DMS79 (cell line): ENCODE measurements at places on chromosomes 3 and 15.
A peak's percentile ranks its signal among the peaks of the same experiment; 100 is the strongest.

- no peak for DNase-seq
Measured at GRCh38 chr3:64561325-64561843, 126.4 kb downstream of the ADAMTS9 start.

GRCh38 chr3:3082234-3082924 lies 27.8 kb downstream of the IL5RA start:
- DNase-seq = no peak

DNA sequence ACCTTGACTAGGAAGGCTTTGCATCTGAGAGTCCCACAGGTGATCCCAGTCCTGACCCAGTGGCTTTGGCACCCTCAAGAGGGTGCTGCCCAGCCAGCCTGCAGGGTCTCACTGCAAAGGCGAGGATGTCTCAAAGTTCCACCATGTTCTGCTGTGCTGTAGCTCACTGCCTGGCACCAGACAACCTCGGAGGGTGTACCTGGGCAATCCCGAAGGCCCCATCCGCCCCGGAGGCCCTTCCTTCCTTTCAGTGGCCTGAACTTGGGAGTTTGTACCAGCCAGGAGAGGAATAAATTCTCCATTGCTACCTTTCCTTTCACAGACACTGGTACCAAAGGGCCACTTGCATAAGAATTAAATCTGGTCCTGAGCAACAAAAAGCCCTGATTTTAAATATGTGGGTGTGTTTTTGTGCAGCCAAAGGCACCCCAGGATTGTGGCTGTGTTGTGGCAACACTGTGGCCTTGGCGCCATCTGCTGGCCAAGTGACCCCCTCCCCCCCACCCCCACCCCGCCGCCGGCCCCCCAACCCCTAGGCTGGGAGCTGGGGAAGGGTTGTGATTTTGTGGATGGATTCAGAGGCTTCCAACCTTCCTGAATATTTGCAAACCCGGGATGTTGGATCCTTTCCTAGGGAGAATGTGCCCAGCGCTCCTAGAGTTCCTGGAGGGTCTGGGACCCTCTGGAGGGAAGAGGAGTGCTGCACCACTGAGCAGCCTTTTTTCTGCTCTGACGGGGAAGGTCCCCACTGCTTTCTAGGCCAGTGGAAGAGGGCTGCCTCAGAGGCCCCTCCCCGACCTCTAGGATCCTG lies 9.7 kb upstream of the PTPN23 start:
- DNase-seq = no peak

GRCh38 chr3:9884555-9885165 lies 4.6 kb upstream of the CIDEC start:
- DNase-seq = no peak

- DNase-seq = no peak
Measured at GRCh38 chr15:60585743-60586708, 107.1 kb upstream of the ICE2 start.

- DNase-seq = no peak
Measured at GRCh38 chr3:112629425-112629824, 11.5 kb downstream of the CCDC80 start.

DNA sequence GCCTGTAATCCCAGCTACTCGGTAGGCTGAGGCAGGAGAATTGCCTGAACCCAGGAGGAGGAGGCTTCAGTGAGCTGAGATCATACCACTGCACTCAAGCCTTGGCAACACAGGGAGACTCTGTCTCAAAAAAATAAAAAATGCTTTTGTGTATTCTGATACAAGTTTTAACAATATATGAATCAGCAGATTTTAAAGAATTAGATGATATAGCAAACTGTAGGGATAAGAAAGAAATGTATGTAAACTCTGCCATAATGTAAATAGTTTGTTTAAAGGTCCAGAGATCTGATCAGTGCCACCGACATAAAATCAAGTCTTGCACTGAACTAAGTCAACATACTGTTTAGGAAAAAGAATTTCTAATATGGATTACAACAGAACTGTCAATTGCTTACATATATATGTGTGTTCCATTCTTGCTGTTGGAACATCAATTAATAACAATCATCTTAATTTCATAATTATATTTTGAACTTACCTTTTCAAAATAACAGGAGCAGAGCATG lies 208.3 kb downstream of the NEK10 start:
- no peak for DNase-seq

GRCh38 chr15:74816624-74817369 lies 4.2 kb downstream of the LMAN1L start:
- DNase-seq = no peak

DNA sequence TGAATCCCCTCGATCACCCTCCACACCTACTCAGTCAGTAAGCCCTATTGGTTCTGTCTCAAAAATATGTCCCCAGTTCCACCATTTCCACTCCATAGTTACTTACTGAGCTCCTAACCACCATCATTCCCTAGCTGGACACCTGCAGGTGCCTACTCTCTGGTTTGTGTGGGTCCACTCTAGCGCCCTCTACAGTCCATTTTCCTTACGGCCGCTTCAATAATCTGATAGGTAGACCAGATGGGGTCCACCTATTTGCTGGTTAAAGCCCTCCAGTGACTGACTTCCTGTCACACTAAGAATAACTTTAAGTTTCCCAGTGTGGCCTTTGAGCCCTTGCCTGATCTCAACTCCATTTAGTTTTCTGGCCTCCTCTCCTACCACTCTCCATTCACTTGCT lies 5.0 kb downstream of the GXYLT2 start:
- no peak for DNase-seq

DNA sequence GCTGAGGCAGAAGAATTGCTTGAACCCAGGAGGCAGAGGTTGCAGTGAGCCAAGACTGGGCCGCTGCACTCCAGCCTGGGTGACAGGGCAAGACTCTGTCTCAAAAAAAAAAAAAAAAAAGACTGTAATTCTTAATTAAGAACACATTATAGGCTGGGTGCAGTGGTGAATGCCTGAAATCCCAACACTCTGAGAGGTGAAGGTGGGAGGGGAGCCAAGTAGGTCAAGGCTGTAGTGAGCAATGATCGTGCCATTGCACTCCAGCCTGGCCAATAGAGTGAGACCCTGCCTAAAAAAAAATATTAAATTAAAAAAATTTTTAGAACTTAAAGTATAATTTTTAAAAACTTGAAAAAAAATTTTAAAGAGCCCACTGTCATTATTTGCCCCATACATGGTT lies 13.4 kb upstream of the ARPIN start:
- no peak for DNase-seq

DNA sequence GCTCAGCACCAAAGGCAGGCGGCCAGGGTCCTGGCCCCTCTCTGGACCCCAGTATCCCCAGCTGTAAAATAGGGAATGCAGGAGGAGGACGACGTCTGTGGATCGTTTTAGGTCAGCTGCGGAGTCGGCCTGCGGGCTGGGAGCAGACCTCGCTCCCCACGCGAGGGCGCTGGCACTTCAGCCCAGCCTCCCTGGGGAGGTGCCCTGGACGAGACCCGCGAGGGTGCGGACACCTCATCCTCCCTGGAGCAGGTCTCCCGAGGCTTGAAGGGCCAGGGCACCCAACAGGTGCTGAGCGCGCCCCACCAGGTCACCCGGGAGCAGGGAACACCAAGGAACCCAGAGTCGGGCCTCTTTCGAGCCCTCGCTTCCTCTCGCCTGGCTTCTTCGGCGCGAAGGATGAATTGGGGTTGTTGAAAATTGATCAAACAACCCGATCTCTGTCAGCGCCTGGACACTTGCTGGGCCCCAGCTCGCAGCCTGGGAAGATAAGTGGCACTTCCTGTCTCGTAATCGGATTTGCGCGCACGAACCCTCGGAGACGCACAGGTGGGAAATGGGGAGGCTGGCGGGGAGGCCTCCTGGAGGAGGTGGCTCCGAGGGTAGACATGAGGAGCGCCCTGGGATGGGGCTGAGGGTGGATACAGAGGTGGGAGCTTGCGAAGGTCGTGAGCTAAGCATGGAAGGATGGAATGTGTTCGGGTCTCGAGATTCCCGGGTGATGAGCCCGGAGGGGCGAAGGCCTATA lies 588 bp upstream of the VIPR1 start:
- DNase-seq = no peak

DNA sequence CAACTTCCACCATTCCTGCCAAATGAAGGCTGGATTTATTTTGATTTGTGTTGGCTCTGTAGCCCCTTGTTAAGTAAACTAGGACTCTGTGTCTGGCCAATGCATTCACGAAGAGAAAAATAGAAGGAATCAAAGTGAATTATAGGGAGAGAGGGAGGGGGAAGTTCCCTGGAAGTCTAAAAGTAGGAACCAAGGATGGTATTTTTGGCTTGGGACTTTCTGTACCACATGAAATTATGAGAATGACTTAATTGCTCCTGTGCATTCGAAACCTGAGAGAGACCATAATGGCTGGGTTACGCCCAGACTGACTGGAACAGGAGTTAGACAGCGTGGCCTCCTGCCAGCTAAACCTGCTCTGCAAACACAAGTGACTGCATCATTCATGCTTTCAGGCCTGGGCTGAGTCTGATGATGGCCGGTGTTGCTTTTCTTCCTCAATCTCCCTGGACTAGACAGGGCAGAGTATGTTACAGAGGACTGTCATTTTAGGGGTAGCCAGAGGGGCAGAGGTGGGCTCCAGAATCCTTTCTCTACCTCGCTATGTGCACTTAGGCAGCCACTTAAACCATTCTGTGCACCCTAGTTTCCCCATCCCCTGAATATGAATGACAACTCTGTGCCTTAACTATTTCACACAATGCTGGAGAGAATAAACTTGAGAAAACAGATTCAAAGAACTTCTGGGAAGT lies 58.9 kb downstream of the MYO1E start:
- DNase-seq = peak; percentile 49

- no peak for DNase-seq
Measured at GRCh38 chr3:81531263-81531662, 230.2 kb downstream of the GBE1 start.

- DNase-seq = no peak
Measured at GRCh38 chr3:146517684-146518435, 26.5 kb downstream of the PLSCR1 start.

DNA sequence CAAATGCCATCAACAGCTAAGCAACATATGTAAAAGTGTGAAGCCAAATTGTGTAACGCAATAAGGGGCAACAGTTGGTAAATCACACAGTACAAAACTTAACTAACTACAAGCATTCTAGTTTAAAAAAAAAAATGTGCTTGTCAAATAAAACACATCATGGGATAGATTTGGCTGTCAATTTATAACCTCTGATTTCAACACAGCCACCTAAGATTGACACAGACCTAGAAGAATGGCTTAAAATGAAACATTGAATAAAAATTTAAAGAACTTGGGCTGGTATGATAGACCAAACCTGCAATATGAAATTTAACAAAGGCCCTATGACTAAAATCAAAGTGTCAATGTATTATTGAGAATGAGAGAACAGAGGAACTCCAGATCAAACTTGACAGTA lies 148.4 kb downstream of the NR1I2 start:
- DNase-seq = no peak

GRCh38 chr15:68218847-68219798 lies 10.4 kb downstream of the CLN6 start:
- DNase-seq = no peak

DNA sequence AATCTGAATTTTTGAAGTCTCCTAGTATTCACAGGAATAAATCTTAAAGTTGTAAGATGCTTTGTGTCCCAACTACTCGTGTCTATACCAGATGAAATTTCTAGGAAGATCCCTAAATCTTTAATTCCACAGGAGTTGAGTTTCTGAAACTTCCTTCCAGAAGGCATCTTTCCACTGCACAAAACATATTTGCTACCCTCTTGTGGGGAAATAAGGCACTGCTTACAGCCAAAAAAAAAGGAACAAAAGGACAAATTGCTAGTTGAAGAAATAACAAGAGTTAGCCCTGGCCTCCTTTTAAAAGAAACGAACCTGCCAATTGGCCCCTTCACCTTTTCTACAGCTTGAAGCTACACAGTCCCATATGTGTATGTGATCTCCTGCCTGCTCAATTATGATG lies 54.0 kb downstream of the TAFA4 start:
- no peak for DNase-seq

DNA sequence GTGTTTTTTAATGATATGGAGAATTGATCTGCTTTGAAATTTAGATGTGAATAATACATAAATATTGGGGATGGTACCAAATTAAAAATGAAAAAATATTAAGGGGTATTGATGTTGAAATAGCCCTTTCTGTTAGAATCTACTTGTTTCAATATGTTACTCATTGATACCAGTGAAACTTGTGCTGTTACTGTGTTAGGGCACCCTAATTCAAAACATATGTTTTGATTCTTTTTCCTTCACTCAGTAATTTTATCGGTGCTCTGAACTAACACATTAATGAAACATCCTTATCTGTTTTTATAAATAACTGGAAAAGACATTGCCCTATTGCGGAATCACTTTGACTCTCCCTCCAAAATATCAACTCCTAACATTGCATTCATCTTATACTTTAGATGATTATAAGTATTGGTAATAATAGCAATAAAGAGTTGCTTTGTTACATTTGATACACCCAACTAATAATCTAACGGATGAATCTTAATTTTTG lies 52.0 kb upstream of the CCNB2 start:
- DNase-seq = no peak

DNA sequence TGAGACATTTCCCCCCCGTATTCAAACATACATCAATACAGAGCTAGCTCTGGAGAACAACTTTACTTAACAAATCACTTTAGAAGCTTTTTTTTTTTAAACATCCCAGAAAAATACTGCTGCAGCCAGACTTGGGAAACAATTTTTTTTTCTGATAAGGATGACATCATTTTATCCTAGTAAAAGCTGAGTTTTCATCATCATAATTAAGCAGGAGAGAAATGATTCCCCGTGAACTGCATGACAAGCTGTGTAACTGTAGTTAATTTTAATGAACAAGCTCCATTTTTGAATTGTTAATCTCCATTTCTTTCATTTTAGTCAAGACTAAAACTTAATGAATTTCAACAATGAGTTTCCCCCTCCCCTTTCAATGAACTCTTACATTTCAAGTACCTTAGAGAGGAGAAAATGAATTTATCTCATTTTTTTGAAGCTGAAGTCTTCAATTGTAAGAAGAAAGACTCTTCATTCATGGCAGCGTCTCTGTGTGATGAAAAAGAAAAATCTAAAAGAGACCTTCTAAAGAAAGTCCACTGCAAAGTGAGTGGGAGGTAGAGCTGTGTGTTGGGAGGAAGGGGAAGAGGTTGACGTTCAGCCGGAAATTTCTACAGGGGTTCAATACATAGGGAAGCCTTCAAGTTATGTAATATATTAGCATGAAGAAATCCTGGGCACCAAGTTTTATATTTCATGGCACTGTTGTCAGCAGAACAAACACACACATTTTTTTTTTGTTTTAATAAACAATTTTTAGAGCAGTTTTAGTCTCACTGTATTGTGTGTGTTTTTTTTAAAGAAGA lies 31.7 kb downstream of the HES1 start:
- no peak for DNase-seq

DNA sequence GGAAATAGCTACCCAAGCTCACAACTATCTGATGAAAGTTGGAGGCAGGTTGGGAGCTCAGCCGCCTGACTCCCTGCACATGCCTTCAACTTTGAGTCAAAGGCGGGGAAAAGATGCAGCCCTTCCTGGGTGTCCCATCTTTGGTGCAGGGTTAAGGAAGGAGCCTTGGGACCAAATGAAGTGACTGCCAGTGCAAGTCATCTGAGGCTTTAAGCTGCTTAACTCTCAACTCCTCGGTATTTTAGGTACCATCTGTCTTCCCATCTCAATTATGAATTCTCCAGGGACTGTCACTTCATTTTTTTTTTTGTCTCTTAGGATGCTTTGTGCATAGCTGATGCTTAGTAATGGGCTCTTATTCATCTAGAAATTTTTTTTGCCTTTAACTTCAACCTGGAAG lies 408.8 kb upstream of the C2CD4B start:
- DNase-seq = no peak
